ENCODE measurements at places on chromosomes 4 and X.

DNA sequence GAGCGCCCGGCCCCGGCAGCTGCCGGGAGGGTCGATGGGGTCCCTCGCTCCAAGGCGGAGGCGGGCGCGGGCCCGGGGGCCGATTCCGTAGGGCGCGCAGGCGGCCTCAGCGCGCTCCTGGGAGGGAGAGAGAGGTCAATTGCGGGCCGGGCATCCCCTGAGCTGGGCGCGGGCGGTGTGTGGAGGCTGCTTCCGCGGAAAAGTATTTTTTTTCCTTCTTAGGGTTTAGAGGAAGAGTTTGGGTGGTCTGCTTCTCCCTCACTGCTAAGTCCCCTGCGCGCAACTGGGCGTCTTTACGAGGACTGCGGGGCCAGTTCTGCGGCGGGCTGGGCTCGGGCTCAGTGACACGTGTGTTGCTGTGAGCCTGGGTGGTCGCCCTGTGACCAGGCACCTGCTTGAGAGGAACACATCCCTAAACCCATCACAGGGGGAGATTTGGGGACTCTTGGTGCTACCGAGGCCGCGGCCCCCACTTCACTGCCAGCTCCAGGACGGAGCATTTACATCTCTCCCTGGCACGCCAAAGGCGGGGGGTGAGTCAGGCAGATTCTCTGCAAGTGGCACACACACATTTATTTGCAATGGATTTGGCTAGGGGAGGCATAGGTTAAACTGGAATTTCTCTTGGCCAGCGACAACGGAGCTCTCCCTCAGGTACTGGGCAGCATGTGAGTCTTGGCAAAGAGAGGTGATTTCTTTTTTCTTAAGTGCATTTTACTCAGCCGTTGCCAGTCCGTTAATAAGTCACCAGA lies 151.2 kb upstream of the SLC4A4 start:
- DNase-seq, result peak; percentile 30

DNA sequence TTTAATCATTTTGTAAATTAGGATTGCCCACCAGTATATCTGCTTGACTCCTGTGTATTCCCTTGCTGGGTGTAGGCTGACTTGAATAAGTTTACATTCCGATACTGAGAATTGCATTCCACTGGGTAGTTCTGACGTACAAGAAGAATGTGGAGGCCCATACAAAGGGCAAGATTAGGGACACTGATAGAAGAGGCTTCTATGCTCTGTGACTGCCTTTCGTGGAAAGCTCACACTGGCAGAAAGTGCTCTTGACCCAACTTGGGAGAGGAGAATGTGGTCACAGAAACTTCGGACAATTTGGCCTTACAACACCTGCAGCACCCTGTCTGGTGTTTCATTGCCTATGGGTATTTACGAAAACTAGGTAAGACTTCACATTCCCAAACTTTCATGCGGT lies 126.3 kb downstream of the RAPGEF2 start:
- DNase-seq, result no peak

GRCh38 chrX:136773648-136774047 lies 7.1 kb downstream of the ARHGEF6 start:
- no peak for DNase-seq

GRCh38 chrX:15242899-15243555 lies 26.9 kb downstream of the ASB9 start:
- peak; percentile 51 for DNase-seq

DNA sequence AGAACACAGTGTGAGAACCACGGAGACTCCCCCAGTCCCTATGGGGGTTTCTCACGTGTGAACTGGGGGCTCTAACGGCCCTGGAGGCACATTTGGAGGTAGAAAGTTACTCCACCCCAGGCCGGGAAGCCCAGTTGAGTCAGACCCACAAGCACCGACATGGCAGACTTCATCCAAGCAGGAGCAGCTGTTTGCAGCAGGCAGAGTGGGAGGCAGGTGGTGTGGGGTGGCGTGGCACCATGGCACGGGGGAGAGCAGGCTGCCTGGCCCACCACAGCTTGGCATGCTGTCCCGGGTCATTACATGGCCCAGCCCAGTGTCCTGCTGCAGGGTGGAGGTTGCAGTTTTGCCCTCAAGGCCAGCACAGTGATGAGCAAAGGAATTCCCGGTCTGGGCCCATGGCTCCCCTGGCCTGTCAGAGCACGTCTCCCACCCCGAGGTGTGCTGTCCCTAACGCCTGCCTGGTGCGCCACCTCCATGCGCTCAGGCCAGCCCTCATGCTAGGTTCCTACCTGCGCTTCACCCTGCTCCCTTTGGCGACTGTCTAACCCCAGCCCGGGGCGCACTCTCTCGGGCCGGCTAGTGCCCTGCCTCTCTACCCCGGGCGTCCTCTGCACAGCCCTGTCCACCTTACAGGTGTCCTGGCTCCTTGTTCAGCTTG lies 90.6 kb upstream of the AFAP1 start:
- no peak for DNase-seq

GRCh38 chr4:73683033-73683432 lies 57.3 kb upstream of the CXCL8 start:
- DNase-seq, result no peak
